ENCODE measurements at places on chromosomes 11 and 22. TPM values are rescaled to one million over a fixed set of nuclear protein-coding genes. Genes with fewer than 3 reads are reported as not detected.

The SHANK3 gene
- total RNA-seq: 0.90 TPM

The EHF gene
- total RNA-seq: 0.18 TPM

The ST14 gene
- not detected for total RNA-seq

The SLC25A22 gene
- total RNA-seq: 17.6 TPM

The OR5B21 gene
- not detected for total RNA-seq

The DRD4 gene
- total RNA-seq: 0.16 TPM

The ZNF280B gene
- 0.45 TPM for total RNA-seq

The NECTIN1 gene
- 7.8 TPM for total RNA-seq

The PNPLA5 gene
- total RNA-seq: not detected

The SPON1 gene
- total RNA-seq: 42.9 TPM

The AQP11 gene
- 2.8 TPM for total RNA-seq

The LBHD1 gene
- 4.2 TPM for total RNA-seq

The C11orf91 gene
- total RNA-seq: not detected

Data from fibroblast of the aortic adventitia (primary cell).